ENCODE measurements at places on chromosomes 12 and 14.

DNA sequence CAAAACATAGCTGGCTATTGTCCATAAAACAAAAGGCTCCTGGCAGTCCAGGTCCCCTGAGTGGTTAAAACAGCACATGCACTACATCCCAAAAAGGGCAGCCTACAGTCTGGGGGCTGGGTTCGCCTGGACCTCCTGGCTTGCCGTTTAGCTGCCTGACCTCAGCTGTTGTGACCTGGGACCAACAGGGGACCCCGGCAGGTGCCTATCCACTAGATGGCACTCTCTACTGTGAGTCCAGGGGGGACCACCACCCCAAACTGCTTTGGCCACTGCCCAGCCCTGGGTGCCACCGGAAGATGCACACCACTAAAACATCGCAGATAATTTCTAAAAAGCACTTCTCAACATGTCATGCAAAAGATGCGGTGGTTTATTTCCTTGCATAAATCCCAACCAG is 2.9 kb upstream of the RTL1 start:
- DNase-seq: no peak

DNA sequence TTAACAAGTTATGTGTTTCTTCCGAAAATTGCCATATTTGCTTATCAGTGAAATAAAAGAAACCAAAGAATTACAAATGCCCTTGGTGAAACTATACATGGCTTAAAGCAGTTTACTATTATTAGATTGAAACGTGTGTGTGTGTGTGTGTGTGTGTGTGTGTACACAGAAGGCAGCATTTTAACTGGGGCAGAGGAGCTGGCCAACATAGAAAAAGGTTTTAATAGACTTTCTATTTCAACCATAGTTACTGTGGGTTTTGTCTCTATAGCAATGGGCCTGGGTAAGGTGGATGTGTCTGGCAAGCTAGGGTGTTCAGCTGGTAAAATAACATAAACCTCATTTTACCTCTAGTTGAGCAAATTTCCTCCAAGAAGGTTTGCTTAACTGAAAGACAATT is 6.5 kb downstream of the PRICKLE1 start:
- DNase-seq: no peak

- DNase-seq: no peak
Measured at GRCh38 chr12:113796066-113796827, 169.9 kb downstream of the RBM19 start.

- DNase-seq: no peak
Measured at GRCh38 chr14:79050787-79051727, 880.9 kb downstream of the NRXN3 start.

DNA sequence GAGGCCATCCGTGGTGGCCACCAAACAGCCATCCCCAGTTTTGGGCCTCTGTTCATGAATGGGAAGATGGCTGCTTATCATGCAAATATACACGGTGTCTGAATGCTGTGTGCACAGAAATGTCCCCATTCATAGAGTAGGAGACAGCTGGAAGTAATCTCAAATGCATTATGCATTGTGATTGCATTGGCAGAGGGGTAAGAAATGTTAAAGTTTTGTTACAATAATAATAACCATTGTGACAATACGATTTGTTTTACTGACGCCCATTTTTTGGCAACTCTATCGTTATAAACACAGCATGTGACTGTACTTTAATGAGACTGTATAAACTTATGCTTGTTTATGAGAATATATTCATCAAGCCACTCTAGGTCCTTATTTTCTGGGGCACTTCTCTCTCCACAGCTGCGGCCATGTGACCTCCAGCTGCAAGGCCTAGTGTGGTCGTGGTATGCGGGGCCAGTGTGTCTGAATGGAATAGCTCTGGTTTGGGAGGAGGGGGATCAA is 474.3 kb downstream of the VRK1 start:
- no peak for DNase-seq

DNA sequence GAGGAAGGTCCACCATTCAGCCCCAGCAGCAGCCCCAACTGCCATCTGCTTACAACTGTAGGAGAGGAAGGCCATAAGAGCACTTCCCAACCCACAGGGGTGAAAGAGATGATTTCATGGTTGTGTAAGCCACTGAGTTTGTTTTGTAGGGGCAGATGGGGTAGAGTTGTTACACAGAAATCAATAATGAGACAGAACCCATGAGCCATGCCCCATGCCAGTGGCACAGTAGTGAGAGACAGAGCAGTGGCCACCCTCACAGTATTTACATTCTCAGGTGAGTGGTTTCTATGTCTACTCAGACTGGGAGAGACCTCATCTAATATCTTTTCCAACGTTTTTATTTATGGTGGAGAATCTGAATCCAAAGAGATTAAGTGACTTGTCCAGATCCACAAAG is 68.6 kb downstream of the NUAK1 start:
- no peak for DNase-seq

GRCh38 chr12:3835914-3836313 is 37.3 kb downstream of the PARP11 start:
- DNase-seq: no peak

DNA sequence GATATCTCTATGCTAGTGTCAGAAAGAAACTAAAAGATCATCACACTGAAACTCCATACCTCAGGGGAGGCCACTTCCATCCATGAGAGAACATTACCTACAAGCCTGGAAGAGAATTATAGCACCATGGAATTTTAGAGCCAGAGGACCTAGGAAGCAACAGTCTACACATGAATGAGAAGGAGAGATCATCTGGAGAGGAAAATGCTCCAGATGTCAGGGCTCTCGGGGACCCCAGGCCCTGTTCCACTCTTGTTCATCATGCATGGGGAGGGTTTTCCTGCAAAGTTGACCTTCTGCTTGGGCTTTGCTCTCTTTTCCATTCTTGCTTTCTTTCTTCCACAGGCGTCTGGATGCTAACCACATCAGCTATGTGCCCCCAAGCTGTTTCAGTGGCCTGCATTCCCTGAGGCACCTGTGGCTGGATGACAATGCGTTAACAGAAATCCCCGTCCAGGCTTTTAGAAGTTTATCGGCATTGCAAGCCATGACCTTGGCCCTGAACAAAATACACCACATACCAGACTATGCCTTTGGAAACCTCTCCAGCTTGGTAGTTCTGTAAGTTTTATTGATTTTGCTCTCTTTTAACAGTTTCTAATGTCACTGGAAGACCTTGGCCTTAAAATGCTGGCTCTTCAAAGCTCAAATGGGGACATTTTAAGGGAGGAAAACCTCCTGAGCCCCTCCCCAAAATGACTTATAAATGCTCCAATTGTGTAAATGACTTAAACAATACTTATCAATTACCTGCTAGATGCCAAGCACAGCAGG is 110.7 kb downstream of the ZFC3H1 start:
- no peak for DNase-seq

Measured in D341Med (cell line).